Stimulated activated CD8-positive, alpha-beta memory T cell treated with anti-CD3 and anti-CD28 coated beads, Interleukin-4, amount 100 ng/mL, for 4 hours (primary cell): ENCODE measurements at places on chromosomes 3 and 15.

DNA sequence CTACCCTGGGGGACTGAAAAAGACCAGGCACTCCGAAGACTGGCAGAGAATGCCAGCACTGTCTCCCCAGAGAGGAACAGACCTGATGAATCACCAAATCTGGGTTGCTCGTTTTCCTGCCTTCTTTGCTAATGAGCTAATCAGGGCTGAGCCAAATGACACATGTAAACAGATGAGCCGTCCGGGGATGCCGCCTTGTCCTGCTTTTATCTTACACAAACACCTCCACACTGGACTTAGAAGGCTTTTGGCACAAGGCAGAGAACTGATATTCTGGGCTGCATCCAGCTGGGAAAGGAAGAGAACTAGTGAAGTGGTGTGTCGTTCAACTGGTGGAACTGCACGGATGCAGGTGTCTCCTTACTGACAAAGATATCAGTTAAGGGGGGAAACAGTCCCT is 88.1 kb downstream of the MECOM start:
- no peak for DNase-seq

DNA sequence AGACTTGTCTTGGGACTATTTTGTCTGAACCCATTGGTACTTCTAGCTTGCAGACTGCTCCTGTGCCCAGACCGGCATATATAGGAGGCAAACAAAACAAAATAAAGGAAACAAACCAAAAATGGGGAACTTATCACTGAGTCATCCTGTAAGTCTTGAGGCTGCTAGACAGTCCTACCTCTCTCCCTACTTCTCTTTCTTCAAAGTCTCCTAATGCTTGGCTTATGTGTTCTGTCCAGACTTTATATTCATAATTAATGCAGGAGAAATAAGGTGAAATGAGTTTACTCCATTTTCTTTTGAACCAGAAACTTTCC is 266.2 kb downstream of the ZNF385D start:
- DNase-seq: no peak

GRCh38 chr15:31806106-31806505 is 224.2 kb upstream of the CHRNA7 start:
- DNase-seq: no peak

GRCh38 chr3:42128526-42128925 is 37.4 kb downstream of the TRAK1 start:
- no peak for DNase-seq
